Neural cell (in vitro differentiated cells): ENCODE measurements at places on chromosomes 4 and X. TPM values are rescaled to one million over a fixed set of nuclear protein-coding genes. Genes with fewer than 3 reads are reported as not detected.

The TMEM156 gene
- polyA plus RNA-seq, result not detected in 2 replicates

The CYBB gene
- 0.40 and 0.83 TPM in 2 replicates for polyA plus RNA-seq

The CLIC2 gene
- 2.9 and 5.8 TPM in 2 replicates for polyA plus RNA-seq

The MMGT1 gene
- 16.5 and 17.5 TPM in 2 replicates for polyA plus RNA-seq

The GYPA gene
- polyA plus RNA-seq, result 1.1 TPM in 1 of 2 replicates, not detected in the other

The GUCY1A1 gene
- 13.6 and 15.5 TPM in 2 replicates for polyA plus RNA-seq

The EVC gene
- polyA plus RNA-seq, result 0.48 and 0.62 TPM in 2 replicates

The CLGN gene
- polyA plus RNA-seq, result 15.3 and 20.8 TPM in 2 replicates

The RXFP1 gene
- polyA plus RNA-seq, result 0.12 TPM in 1 of 2 replicates, not detected in the other

The CFAP99 gene
- polyA plus RNA-seq, result not detected in 2 replicates

The MGARP gene
- polyA plus RNA-seq, result 1.3 and 1.9 TPM in 2 replicates

The FOXR2 gene
- not detected in 2 replicates for polyA plus RNA-seq

The GRIA3 gene
- polyA plus RNA-seq, result 7.5 and 7.8 TPM in 2 replicates

The TLR7 gene
- polyA plus RNA-seq, result not detected in 2 replicates
